ENCODE measurements at places on chromosomes 11 and 22. TPM values are rescaled to one million over a fixed set of nuclear protein-coding genes. Genes with fewer than 3 reads are reported as not detected.
A peak's percentile ranks its signal among the peaks of the same experiment; 100 is the strongest.

- DNase-seq = no peak
Observed at GRCh38 chr11:104365676-104366075, 201.7 kb upstream of the PDGFD start.

DNA sequence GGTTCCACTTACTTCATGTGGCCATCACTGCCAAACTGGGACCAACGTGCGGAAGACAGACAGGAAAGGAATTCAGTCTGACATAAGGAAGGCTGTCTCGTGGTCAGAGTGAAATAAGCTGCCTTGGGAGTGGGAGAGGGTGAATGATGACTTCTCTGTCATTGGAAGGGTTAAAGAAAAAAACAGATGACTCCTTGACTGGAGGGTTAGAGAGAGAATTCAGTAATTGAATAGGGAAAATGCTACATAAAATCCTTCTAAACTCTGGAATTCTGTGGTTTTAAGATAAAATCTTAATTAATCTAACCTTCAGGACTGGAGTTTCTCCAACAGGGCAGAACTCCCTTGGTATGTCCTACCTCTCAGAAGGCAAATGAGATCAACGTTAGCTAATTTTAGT, 33.8 kb downstream of the RAB30 start:
- no peak for DNase-seq

DNA sequence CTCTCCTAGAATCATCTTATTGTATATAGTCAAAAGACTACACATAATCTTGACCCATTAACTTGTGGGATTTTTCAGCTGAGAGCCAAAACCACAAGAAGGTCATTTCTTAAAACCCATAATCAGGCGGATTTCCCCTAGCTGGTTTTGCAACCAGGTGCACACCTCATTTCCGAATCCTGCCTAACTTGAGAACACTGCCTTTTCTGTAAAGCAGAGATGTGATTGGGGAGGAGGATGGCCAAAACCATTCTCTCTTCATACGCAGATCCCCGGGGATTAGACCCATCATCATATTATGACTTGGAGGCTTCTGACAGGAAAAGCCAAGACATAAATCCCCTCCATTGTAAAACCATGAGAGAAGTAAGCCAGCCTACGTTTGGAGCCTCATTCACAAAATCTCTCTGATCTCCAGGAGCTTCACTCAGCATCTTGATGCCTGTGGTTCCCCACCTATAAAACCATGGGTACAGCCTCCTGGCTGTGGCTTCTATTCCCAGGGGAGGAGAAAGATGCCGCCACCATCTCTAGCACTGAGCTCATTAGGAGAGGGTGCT, 191.3 kb downstream of the KIF18A start:
- no peak for DNase-seq

- DNase-seq = no peak
Observed at GRCh38 chr11:17528181-17528691, 16.0 kb downstream of the USH1C start.

DNA sequence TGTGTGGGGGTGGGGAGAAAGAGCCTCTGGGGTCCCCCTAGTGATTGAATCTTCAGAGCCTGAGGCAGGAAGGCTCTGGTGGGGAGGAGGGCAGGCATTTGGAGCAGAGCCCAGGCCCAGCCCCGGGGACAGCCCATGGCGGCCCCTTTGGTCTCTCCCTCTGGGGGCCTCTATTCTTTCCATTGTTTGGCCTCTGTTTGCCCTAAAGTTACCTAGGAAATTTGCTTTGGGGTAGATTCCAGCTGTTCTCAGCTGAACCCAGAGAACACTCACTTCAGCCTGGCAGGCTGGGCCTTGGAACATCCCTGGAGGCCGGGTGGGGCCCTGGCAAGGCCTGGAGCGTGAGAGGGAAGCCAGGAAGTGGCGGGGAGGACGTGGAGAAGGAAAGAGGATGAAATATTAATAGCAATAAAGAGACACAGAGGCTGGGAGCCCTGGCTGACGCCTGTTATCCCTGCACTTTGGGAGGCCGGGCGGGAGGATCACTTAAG, 22.9 kb upstream of the A4GALT start:
- no peak for DNase-seq

DNA sequence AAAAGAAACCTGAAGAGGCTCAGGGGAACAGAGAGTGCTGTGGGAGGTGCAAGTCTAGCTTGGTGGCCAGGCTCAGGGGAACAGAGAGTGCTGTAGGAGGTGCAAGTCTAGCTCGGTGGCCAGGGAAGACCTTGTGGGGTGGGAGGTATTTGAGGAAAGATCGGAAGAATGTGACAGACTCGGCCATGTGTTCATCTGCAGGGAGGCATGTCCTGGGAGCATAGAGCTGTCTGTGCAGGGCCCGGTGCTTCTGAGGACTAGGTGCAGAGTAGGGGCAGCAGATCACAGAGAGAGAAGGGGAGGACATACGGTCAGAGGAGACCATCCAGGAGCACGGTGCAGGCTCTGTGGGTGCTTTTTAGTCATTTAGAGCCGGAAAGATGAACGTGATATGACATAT, 10.8 kb downstream of the IFITM10 start:
- DNase-seq = no peak

- DNase-seq = no peak
Observed at GRCh38 chr11:126214841-126215240, 3.3 kb downstream of the FAM118B start.

DNA sequence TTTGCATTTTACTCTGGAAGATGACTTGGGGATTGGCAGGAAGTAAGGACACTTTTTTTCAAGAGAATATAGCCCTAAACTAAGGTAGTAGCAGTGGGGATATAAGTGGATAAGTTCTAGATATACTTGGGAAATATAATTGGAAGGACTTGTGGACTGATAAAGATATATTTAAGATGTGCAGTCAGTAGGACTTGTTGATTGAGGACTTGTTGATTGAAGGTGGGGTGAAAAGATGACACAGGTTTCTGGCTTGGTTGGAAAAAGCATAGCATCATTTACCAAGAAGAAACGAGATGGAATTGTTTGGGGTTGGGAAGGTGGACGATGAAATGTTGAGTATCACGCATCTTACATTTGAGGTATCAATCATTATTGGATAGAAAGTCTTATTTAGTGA, 1.5 kb upstream of the TAF10 start:
- no peak for DNase-seq

- DNase-seq = no peak
Observed at GRCh38 chr11:12480401-12480800, 103.0 kb downstream of the PARVA start.

- no peak for DNase-seq
Observed at GRCh38 chr11:1942558-1943260, 4.4 kb upstream of the MRPL23 start.

DNA sequence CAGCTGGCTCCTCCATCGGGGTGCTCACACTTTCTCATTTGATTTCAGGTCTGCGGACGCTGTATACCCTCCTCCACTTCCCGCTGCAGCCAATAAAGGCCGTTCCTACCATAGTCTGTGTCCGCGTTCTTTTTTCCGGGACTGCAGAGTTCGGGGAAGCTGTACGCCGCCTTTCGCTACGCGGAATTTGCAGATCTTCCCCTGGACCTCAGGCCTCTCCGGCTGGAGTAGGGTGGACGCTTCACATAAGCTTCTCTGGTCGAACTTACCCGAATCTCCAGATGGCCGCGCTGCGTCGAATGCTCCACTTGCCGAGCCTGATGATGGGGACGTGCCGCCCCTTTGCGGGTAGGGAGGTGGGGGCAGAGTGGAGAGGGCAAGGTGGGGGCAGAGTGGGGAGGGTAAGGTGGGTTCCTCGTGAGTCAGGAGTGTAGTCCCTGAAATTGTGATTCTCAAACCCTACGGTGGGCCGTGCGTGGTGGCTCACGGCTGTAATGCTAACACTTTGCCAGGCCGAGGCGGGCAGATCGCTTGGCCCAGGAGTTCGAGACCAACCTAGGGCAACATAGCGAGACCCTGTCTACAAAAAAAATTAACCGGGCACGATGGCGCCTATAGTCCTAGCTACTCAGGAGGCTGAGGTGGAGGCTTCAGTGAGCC, 617 bp downstream of the CSKMT start:
- DNase-seq = peak; percentile 74

DNA sequence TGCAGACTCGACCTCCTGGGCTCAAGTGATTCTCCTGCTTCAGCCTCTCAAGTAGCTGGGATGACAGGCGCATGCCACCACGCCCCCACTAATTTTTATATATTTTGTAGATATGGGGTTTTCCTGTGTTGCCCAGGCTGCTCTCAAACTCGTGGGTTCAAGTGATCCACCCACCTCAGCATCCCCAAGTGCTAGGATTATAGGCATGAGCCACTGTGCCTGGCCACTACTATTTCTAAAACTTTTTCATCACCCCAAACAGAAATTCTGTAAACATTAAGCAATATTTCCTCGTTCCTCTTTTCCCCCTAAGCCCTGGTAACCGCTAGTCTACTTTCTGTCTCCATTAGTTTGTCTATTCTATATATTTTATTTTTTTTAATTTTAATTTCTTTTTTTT, 9.0 kb upstream of the ATG16L2 start:
- DNase-seq = no peak

GRCh38 chr11:117765068-117765467, 31.9 kb downstream of the DSCAML1 start:
- no peak for DNase-seq

DNA sequence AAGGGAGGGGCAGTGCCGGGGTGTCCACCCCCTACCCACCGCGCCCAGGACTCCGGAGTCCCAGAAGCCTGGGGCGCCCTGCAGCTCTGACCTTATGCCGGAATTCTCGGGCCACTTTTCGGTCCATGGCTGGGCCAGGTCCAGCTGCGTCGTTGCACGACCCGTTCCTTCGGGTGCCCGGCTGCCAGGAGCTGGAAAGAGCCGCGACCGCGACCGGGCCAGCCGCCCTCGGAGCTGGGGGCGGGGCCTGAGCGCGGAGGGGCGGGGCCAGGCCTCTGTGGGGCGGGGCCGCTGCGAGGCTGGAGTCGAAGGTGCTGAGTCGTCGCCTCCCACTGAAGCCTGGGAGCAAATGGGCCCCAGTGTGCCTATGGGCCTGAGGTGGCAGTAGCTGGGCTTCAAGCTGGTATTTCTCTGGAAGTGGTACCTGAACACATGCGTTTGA, at the start of gene USH1C:
Gene USH1C (minus strand): TSS at position 236 of the 442 bp plus-strand sequence. CDS start 109 bp downstream, at position 127.
- DNase-seq = no peak

GRCh38 chr22:24965822-24966626, 13.5 kb downstream of the KIAA1671 start:
- no peak for DNase-seq

DNA sequence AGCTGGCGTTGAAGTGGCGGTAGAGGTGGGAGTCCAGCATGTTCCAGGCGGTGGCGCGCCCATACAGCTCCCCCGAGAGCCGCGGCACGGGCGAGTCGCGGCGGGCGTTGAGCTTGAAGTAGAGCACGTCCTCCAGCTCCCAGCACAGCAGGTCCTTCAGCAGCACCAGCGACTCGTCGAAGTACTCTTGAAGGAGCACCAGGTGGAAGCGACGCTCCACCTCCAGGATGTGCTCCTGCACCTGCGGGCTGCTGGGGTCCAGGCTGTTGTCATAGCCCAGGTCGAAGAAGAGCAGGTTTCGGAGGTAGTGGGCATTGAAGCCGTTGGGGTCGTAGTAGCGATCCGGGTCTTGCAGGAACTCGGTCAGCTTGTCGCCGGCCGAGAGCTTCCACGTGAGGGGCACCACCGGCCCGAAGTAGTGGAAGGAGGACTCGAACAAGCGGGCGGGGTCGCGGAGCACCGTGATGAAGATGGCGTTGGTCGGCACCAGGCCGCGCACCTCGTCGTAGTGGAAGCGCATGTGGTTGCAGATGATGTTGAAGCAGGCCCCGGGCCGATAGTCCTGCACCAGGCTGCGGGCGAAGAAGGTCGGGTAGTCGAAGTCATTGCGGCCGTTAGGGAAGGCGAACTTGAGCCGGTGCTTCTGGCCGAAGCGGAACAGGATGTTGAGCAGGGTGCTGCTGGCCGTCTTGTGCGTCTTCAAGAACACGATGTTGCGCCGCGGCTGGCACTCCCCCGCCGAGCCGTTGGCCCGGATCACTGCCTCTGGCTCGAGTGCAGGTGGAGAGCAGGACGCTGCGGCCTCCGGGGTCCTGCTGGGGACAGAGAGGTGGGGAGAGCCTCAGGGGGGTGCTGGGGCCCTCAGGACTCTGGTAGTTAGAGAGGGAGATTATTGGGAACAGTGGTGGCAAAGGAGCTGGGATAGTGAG, 9.0 kb upstream of the SEC14L6 start:
- DNase-seq = no peak

DNA sequence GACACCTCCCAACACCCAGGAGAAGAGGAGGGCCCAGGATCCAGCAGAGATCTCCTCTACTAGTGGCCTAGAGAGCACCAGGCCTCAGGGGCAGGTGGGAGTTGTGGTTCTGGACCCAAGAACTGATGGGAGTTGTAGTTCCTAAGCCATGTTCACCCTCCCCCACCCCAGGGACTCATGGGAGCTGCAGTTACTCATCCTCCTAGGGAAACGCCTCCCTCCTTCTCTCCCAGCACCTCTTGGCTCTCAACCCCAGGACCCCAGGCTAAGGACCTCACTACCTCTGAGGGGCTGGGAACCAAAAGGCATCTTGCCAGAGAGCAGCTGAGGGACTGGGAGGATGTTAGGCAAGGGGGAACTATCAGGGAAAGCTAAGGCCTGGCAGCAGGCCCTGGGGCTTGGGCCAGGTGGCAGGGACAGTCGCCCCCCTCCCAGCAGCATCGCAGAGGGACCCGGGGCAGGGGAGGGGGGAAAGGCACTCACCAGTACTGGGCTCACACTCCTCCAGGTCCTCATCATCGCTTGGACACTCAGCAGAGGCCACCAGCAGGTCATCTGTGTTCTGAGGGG, 28.9 kb downstream of the SLC22A12 start:
- DNase-seq = no peak

DNA sequence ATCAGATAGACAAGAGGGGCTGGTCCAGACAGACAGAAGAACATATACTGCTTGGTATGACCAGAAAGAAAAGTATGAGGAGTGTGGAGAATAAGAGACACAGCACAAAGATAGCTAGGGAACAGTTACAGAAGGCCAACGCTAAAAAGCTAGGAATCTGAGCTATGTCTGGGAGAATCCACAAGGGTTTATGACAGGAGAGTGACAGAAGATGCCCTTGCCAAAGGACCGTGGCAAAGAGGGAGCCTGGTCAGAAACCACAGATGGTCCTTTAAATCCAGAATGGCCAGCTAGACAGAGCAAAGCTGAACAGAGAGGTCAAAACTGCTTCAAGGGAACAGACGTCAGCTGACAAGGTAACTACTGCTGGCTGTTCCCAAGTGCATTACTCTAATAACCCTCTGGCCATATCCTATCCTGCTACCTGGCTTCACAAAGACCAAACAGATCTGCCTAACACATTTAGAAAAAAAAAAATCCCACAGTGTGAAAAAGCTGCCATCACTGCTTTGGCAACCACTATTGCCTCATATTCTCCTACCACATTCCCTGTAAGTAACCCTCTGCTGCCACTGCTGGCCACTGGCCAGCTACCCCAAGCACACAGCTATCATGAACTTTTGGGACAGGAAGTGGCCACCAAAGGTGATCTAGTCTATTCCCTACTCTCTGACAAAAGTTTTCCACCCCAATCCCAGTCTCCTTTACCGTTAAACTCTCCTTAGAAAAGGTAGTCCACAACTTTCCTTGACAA, 7.3 kb downstream of the SERGEF start:
- no peak for DNase-seq

RIC3 gene
- total RNA-seq = 5.7 TPM

MIAT gene
- total RNA-seq = 14.3 TPM

CXCR5 gene
- 0.54 TPM for total RNA-seq

SBF2 gene
- 17.0 TPM for total RNA-seq

SF3B2 gene
- 197 TPM for total RNA-seq

OR6A2 gene
- total RNA-seq = 2.4 TPM

LARGE2 gene
- total RNA-seq = 0.27 TPM

Data from hematopoietic multipotent progenitor cell (in vitro differentiated cells).